ENCODE measurements at places on chromosomes 3 and 15. TPM values are rescaled to one million over a fixed set of nuclear protein-coding genes. Genes with fewer than 3 reads are reported as not detected.

DNA sequence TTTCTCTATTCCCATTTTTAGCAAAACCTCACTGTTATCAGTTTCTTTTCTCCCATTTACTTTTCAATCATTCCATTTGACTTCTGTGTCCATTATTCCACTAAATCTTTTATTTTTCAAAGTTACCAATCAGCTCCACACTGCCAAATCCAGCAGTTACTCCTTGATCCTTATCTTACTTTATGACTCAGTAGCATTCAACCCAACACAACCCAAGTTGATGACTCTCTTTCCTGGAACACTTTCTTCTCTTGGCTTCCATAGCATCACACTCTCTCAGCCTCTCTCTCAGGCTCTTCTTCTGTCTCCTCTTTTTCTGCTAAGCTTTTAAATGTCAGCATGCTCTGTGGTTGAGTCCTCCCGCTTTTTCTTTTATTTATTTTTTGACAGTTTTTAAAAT is 36.3 kb downstream of the RASGRP1 start:
- no peak for DNase-seq

- DNase-seq: peak; percentile 60
Measured at GRCh38 chr3:21174461-21174860, 576.5 kb downstream of the ZNF385D start.

OR5AC2 gene
- total RNA-seq: not detected

GRCh38 chr3:160987982-160988964 is 116.9 kb downstream of the B3GALNT1 start:
- DNase-seq: no peak

- peak; percentile 8 for DNase-seq
Measured at GRCh38 chr3:86801921-86802320, 189.0 kb downstream of the VGLL3 start.

LIPC gene
- 0.86 TPM for total RNA-seq

GRCh38 chr15:89016549-89017041 is 71.7 kb upstream of the ABHD2 start:
- no peak for DNase-seq

GRCh38 chr3:142272200-142272891 is 47.0 kb upstream of the GK5 start:
- no peak for DNase-seq

DNA sequence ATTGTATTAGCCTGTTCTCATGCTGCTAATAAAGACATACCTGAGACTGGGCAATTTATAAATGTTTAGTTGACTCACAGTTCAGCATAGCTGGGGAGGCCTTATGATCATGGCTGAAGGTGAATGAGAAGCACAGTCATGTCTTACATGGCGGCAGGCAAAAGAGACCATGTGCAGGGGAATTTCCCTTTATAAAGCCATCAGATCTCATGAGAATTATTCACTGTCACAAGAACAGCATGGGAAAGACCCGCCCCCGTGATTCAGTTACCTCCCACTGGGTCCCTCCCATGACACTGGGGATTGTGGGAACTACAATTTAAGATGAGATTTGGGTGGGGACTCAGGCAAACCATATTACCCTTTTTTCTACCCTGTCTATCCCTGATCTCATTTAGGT is 51.5 kb upstream of the MYZAP start:
- no peak for DNase-seq

GRCh38 chr3:194836661-194837060 is 151.0 kb downstream of the FAM43A start:
- DNase-seq: no peak

DNA sequence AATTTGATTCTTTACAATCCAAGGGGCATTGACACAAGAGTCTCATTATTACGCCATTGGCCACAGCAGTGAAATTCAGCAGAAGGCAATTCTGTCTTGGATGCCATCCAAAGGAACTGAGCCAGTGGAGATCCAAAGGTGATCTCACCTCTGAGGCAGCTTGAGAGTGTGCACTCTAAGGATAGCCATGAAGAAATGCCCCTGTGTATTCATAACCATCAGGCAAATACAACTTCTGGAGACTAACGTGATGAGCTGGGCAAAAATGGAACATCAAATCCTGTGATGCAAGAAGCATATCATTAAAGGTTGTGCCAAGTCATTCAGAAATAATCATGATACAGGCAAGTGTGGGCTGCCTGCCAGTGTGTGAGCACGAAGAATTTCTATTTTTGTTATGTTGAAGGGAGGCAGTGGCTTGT is 41.4 kb downstream of the ROBO2 start:
- no peak for DNase-seq

GRCh38 chr3:51686512-51687215 is 15.6 kb downstream of the TEX264 start:
- DNase-seq: no peak

GRCh38 chr15:57677204-57677603 is 29.3 kb upstream of the POLR2M start:
- DNase-seq: no peak

DNA sequence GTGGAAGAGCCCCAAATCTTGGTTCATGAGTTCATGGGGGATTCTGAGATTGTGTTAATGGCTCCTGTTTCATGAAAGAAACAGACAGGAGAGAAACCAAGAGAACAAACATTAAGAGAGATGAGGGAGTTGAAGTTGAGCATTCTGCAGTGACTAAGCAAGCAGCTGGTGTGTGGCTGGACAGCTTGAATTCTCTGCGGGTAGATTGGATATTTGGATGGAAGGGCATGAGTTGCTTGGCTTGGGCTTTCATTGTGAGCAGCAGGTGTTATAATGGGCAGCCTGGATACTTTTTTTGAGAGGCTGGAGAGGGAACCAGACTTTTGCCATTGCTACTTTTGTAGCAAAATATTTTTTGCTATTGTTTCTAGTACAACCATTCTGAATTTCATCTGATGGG is 346.8 kb upstream of the SATB1 start:
- no peak for DNase-seq

DNA sequence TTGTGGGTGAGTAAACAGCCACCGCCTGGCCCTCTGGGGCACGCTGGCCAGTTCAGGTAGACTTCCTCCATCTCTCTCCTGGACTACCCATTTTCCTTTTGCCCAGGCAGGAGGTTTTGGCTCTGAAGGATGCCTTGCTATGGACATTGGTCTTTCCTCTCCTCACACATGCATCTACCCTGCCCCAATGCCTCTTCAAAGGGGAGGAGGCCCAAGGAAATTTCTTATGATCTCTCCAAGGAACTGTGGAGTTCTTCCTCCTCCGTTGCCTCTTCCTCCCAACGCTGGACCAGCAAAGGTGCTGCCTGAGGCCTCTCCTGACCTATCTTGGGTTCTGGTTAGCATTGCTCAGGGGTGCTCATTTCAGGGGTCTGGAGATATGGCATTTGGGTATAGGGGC is 33.5 kb downstream of the POMGNT2 start:
- no peak for DNase-seq

DNA sequence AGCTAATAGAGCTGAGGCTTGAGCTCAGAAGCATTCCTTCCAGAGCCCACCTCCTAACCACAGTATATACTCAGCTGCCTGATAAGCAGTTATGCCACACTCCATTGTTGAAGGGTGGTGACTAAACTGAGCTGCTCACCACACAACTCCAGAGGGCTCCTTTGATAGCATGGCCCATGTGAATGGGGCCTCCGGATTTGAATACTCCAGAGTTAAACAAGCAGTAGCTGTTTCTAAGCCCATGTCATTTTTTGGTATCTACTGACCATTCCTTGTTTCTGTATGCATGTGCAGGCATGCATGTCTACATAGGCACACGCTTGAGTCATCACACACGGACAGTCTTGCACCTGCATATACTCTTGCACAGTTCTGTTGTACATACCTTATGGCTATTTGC is 28.9 kb downstream of the IGSF10 start:
- DNase-seq: peak; percentile 58

- DNase-seq: no peak
Measured at GRCh38 chr3:171256445-171257250, 203.6 kb downstream of the TNIK start.

GRCh38 chr3:154105218-154105975 is 15.8 kb upstream of the ARHGEF26 start:
- no peak for DNase-seq

ISLR2 gene
- not detected for total RNA-seq

DNA sequence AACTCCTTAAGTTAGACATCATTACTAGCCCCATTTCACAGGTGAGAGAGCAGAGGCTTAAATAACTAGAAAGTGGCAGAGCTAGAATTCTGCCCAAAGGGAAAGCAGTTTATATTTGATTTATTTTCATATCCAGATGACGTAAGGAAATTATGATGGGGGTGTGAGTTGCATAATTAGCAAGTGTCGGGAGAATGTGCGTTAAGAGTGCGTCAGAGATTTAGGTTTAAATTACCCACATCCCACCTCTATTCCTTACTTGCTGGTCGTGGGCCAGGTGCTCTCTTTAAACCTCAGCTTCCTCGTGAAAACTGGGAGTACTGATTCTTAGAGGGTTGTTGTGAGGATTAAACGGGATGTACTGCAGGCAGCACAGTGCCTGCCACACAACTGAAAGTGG is 32.3 kb downstream of the FSTL1 start:
- peak; percentile 63 for DNase-seq

GRCh38 chr3:107540857-107541256 is 18.1 kb downstream of the BBX start:
- no peak for DNase-seq

GRCh38 chr15:89307046-89307587 is 27.5 kb downstream of the POLG start:
- peak; percentile 20 for DNase-seq

DNA sequence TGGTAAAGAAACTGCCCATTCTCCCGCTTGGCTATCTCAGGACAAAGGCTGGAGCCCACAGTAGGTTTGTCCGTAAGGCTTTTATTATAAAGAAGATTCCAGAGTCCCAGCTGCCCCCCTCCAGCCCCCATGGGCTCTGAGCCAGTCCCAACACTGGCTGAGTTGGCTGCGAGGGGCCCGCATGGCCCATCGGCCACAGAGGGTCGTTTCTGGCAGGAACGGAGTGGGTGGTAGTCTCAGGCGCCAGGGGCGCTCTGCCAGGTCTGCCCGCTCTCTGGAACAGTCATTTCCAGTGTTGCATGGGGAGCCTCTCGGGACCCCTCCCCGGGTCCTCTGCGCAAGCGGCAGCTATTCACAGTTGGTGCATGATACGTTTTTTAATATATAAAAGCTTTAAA is 12.2 kb downstream of the H1-8 start:
- DNase-seq: no peak

SV2B gene
- not detected for total RNA-seq

TPRA1 gene
- 26.4 TPM for total RNA-seq

SHC4 gene
- total RNA-seq: 3.5 TPM

DNA sequence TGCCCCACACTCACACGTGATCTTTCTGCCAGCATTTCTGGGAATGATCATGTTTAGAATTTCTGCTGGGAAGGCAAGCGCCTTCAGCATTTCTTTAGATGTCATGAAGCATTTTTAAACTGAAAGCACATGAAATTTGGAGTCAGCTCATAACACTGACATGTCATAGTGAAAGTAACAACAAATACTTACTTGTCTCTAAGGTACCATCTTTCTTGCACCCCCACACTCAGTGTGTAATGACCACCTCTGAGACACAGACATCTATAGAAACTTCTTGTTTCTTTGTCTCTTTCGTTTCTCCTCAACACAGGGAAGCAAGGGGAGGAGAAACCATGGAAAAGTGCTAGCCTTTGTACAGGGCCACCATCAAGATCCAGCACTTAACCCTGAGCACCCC is 171.7 kb downstream of the RORA start:
- no peak for DNase-seq

GRCh38 chr3:67683522-67683921 is 29.1 kb upstream of the SUCLG2 start:
- no peak for DNase-seq

- DNase-seq: peak; percentile 44
Measured at GRCh38 chr3:4343258-4343657, 40.1 kb downstream of the SETMAR start.

- no peak for DNase-seq
Measured at GRCh38 chr3:59880717-59881116, 830.9 kb upstream of the CFAP20DC start.

- DNase-seq: no peak
Measured at GRCh38 chr3:32880225-32880624, 62.4 kb downstream of the TRIM71 start.

- DNase-seq: no peak
Measured at GRCh38 chr3:71464613-71465012, 118.9 kb downstream of the FOXP1 start.

DNA sequence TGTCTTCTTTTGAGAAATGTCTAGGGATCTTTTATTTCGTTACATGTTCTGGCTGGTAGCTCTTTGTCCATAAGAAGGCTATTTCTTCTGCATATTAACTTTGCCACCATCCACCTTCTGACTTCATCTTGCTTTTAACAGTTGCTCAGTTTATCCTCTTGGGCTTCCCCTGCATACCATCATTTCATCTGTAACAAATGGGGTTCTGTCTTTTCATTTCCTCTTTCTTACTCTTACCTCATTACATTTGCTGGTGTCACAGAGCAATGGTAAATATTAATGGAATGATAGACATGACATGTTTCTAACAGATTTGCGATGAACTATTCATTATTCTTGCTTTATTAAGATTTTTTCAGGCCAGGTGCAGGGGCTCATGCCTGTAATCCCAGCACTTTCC is 62.4 kb downstream of the GASK1A start:
- DNase-seq: no peak

GRCh38 chr3:167972502-167972901 is 123.2 kb downstream of the GOLIM4 start:
- DNase-seq: no peak

GRCh38 chr3:195845483-195845882 is 33.8 kb upstream of the MUC4 start:
- no peak for DNase-seq

GRCh38 chr3:149579838-149580542 is 77.8 kb downstream of the WWTR1 start:
- peak; percentile 55 for DNase-seq

DNA sequence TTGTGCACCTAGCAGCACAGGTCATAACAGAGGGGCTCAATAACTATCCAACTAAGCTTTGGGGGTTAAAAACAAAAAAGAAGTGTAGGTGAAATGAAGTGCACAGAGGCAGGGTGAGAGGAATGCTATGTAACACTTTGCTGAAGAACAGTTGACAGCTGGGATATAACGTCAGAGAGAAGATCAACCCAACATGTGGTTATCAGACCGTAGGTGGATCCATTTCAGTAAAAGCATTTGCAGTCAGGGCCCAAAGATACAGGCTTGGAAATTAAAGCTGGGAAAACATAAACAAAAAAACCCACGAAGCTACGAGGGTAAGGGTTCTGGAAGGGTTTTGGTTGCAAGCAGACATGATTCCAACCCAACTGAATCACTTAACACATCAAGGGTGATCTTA is 377.5 kb upstream of the NR2F2 start:
- no peak for DNase-seq

GRCh38 chr15:56234804-56235203 is 8.9 kb downstream of the RFX7 start:
- DNase-seq: no peak

GRCh38 chr15:87439090-87439489 is 817.4 kb downstream of the NTRK3 start:
- DNase-seq: no peak

- no peak for DNase-seq
Measured at GRCh38 chr15:77905301-77905920, 172.1 kb downstream of the TBC1D2B start.

- DNase-seq: no peak
Measured at GRCh38 chr15:71313806-71314205, 198.5 kb downstream of the THSD4 start.

All from fibroblast of villous mesenchyme (primary cell).